ENCODE measurements at places on chromosomes 7 and 10.

GRCh38 chr7:24834128-24834798 is 77.0 kb upstream of the GSDME start:
- DNase-seq = no peak

DNA sequence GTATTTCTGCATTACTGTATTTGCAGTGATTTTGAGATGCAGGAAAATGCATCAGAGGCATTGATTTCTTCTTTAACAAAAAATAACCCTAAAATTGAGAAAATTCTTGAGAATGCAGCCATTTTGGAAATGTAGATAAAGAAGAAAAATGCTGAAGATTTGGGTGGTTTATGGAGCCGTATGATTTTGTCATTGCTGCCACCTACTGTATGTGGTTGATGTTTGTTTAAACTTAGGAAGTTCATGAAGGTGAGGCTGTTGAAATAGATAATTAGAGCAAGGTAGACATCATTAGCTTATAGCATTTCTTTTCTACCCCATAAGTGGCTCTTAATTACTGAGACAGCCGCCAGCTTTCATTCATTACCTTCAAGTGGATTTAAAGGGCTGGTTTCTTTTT is 92.1 kb upstream of the SAMD8 start:
- peak; percentile 17 for DNase-seq

DNA sequence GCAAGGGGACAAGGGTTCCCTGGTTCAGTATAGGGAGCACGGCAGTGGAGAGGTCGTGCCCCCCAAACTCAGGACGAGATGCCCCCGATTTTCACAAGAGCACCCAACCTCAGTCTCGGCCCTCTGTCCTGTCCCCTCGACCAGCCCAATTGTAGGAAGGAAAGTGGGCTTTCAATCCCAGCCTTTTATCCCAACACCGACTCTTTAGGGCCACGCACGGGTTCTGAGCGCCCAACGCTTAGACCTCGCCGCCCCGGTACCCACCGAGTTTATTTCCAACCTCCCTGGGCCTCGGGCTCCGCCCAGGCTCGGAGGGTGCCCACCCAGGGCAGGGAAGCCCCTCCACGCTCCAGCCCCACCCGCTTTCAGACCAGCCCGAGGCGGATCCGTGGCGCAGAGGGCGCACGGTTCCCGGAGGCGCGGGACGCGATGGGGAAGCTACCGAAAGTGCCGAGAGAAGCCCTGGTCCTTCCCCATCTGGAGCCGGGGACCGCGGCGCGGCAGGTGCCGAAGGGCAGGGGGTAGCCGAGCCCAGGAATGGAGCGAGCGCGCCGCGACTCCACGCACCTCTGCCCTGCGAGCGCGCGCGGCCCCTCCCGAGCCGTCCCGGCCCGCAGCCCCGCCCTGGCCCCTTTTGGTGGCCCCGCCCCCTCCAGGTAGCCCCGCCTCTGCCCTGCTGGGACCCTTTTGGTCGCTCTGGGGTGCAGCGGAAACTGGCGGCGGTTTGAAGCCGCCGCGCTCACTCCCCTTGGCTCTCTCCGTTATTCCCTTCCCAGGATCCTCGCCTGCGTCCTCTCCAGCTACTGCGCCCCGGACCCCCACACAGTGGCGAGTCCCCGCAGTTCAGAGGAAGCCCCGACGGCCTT is 20.4 kb downstream of the GRID2IP start:
- DNase-seq = no peak

DNA sequence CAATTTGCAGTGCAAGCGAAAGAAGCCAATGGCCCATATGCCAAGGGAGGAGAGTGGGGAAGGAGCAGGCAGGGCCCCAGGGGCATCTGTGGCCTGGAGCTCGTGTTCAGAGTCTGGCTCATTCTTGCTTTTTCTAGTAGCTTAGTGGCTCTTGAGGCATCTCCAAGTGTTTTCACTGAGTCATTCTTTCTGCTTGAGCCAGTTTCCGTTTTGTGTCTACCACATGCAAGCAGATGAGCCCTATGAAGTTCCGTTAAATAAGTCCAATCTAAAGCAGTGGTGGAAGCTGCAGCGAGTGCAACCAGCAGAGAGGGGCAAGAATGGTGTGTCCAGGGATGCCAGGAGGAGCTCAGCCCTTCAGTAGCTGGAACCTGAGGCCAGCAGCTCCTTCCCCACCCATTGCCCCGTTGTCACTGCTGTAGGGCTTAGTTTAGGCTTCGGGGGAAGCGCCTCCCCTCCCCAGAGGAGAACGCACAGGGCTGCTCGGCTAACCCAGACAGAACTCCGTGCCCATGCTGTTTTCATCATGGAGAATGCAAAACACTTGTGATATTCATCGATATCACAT is 57.4 kb upstream of the EBF3 start:
- peak; percentile 78 for DNase-seq

DNA sequence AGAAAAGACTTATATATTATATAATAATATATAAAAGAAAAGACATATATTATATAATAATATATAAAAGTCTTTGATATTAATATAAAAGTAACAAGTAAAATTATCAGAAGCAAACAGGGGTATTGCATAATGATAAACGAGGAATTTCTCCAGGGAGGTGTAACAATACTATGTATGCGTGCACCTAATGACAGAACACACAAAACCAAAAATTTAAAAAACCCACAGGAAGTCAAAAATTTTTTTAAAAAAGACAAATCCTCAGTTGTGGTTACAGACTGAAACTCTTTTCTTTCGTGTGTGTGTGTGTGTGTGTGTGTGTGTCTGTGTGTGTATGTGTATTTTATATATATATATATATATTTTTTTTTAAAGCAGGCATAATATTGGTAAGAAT is 279.2 kb upstream of the DPP6 start:
- DNase-seq = no peak

GRCh38 chr10:121879476-121879875 is 48.4 kb downstream of the ATE1 start:
- no peak for DNase-seq

- no peak for DNase-seq
These were observed 39.3 kb downstream of the INSYN2A start for GRCh38 chr10:127157089-127157488.

DNA sequence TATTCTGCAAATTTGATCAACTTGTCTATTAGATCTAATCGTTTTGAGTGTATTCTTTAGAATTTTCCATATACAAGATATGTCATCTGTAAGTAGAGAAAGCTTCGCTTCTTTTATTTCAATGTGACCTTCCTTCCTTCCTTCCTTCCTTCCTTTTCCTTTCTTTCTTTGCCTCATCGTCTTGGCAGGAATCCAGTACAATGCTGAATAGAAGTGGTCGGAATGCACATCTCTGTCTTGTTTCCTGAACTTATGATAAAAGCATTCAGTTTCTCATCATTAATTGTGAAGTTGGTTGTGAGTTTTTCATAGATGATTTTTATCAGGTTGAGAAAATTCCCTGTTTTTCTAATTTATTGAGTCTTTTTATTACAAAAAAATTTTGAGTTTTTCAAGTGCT is 300.7 kb upstream of the ZNF32 start:
- no peak for DNase-seq

GRCh38 chr7:36400606-36401005 is 10.9 kb downstream of the ANLN start:
- no peak for DNase-seq

All from forelimb muscle (tissue), 1 donor.